Left lung (tissue), 14 donors: ENCODE measurements at places on chromosomes 3 and 15. TPM values are rescaled to one million over a fixed set of nuclear protein-coding genes. Genes with fewer than 3 reads are reported as not detected.

ATP13A5 gene
- 1.4 TPM for total RNA-seq

GPR176 gene
- 4.9 TPM for total RNA-seq

- H3K4me3 ChIP-seq: no peak overlapping the region
- no peak overlapping the region for H3K27ac ChIP-seq
- peaks cover 11% of the 10 kb centered on the region for H3K4me1 ChIP-seq
- no peak for DNase-seq
- peaks cover 28% of the 10 kb centered on the region for H3K36me3 ChIP-seq
Measured at GRCh38 chr15:76935620-76936019, 4.1 kb downstream of the RCN2 start.

GREM1 gene
- total RNA-seq: 0.96 TPM

GRCh38 chr15:89656116-89656815 lies 999 bp upstream of the KIF7 start:
- no peak overlapping the region for H3K4me3 ChIP-seq
- no peaks in the 10 kb centered on the region for H3K36me3 ChIP-seq
- no peaks in the 10 kb centered on the region for H3K4me1 ChIP-seq
- peaks cover 49% of the 10 kb centered on the region for H3K27me3 ChIP-seq
- no peak overlapping the region for H3K27ac ChIP-seq

GRCh38 chr3:14885307-14885706 lies 62.1 kb upstream of the NR2C2 start:
- H3K36me3 ChIP-seq: no peaks in the 10 kb centered on the region
- no peak overlapping the region for H3K27ac ChIP-seq
- no peaks in the 10 kb centered on the region for H3K4me1 ChIP-seq
- no peaks in the 10 kb centered on the region for H3K27me3 ChIP-seq

- H3K4me1 ChIP-seq: no peaks in the 10 kb centered on the region
- H3K27me3 ChIP-seq: no peaks in the 10 kb centered on the region
- no peak overlapping the region for H3K4me3 ChIP-seq
- no peak overlapping the region for H3K27ac ChIP-seq
Measured at GRCh38 chr15:76201536-76202255, 109.6 kb downstream of the ETFA start.
